SK-N-DZ (cell line): ENCODE measurements at places on chromosomes 11 and 22.

DNA sequence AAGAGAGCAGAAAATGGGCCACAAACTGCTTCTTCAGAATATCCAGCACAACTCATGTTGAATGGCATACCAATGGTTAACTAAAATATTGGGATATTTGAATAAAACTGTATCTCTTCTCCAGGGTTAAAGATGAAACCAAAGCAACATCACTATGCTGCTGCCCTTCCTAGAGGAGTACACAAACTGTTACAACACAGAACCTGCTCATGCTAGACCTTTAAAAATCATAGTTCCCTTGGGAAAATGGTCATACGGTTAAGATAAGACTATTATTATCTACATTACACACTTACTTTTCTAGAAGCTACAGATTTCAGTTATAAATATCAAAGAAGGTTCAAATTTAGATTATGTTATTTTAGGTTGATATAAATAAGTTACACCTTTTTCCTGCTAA is 78.6 kb upstream of the TP53AIP1 start:
- no peak for DNase-seq

DNA sequence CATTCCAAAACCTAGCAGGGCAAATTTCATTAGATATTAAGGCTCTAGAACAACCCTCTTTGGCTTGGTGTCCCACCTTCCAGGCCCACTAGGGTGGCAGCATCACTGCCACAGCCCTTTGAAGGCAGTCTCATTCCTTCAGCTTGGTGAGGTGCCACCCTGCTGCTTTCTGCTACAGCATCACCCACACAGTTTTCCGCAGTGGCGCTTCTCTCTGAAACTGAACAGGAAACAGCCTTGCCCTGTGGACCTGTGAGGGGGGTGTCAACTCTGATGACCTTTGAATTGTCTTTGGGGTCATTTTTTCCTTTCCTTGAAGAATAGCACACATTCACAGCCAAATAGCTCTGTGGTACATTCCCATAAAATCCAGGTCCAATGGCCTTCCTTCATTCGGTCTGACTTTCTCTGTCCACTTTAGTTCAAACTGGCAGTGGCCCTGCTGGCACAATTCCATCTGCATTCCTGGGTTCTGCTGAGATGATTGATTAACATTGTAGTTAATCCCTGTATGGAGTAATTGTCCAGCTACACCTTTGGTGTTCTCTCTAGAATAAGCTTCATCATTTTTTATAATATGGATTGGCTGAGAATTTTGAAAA is 251.9 kb upstream of the FAT3 start:
- no peak for DNase-seq

DNA sequence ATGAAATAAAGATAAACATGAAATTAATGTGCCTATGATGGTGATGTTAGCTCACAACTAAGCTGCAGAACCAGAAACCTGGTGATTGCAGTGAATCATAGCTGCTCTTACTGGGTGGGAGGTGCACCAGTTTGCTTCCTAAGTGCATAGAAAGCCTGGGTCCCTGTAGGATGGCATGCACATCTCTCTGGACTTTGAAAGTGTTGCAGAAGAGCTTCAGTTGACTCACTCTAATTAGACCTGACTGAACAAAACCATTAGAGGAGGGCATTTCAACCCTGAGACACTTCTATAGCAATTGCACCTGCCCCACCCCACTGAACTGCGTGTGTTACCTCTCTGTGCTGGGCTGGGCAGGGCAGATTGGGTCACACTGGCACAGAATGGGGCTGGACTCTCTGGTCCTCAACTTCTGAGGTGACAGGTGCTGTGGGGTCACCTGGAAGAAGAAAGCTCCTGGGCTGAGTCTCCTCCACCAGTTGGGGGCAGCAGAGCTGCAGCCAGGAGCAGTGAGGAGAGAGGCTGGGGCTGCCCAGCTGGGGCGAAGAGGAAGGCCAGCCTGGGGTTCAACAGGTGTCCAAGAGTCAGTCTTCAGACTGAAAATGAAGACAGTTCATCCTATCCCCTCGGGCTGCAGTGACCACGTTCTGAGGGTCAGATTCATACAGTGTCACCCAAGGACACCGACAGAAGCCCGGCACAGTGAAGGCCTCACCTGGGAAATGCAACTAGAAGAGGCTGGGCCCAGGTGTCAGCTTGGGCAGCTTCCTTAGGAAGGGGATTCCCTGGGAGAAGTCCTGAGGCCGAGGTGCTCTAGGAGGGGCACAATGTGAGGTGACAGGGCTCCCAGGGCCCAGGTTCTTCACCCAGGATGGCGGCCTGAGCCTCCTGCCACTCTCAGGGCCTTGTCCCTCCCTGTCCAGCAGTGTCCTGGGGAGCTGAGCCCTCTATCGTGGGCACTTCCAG is 58.1 kb downstream of the GGTLC2 start:
- DNase-seq: no peak

DNA sequence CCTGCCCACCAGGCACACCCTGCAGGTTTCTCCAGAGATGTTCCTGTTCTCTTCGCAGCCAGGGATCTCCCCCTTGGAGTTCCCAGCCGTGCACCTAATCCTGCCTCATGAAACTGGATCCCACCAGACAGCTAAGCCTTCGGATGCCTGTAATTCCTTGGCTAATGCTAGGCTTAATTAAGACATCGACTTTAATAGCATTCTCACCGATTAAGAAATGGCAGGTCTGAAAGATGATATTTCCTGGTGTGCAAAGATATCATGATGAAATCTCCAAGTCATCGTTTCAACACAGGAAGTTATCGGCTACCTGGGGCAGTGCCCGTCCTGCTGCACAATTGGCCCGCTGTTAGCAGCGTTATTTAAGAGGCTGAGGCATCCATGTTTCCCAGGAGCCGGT is 41.5 kb upstream of the CCND1 start:
- DNase-seq: peak; percentile 30

DNA sequence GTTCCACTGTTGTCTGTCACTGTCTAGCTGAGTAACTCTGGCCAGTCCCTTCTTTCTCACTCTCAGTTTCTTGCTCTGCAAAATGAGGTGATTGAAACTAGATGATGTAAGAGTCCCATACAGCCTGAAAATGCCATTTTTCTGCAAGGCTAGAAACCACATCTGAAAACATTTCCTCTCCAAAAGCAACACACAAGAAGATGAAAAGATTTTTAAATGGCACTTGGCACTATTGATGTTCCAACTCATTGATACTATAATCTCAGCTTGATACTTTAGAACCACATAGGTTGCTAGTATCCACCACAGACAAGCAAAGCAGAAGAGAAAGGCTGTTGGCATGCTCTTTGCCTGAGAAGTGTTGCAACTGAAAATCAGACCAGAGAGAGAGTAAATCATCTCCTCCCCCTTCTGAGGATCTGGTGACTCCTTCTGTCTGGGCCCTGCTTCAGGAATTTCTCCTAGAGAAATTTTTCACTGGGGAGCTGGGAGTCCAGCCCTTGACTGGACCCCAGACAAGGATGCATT is 1217.9 kb downstream of the LRRC4C start:
- peak; percentile 29 for DNase-seq

- no peak for DNase-seq
Observed at GRCh38 chr11:102798012-102798746, at the start of gene MMP1. Gene MMP1 (minus strand): TSS chr11:102798160. CDS start chr11:102798092, 68 bp downstream.
